ENCODE measurements at places on chromosomes 2 and 18.

DNA sequence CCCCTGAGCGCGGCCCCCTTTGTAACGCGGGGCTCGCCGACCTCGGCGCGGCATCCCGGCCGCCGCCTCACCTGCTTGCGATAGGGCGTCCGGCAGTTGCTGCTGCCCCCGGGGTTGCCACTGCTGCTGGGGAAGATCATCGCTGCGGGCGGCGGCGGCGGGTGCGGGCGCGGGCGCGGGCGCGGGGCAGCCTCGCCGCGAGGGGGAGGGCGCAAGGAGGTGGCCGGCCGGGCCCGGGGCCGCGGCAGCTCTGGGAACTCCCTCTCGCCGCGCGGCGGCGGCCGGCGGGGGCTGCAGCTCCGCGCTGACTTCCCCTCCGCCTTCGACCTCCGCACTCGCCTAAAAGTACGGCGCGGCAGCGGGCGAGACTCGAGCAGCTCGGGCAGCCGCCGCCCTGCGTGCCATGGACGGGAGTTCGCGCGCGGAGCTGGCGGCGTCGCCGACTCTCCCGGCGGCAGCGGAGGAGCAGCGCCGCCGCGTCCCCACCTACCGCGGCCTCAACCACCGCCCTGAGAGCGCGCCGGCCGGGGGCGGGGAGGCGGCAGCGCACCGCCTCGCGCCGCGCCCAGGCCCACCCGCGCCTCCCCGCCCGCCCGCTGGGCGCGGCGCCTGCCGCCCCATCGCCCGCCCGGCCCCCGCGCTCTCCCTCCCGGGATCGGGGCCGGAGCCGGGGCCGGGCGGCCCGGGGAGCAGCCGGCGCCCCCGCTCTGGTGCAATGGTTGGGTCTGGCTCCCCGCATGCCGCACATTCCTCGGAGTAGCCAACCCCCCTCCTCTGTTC, 86.0 kb downstream of the RBMS1 start:
- no peak for DNase-seq

- DNase-seq: no peak
These were observed 240.8 kb upstream of the RGPD4 start for GRCh38 chr2:107585851-107586250.

DNA sequence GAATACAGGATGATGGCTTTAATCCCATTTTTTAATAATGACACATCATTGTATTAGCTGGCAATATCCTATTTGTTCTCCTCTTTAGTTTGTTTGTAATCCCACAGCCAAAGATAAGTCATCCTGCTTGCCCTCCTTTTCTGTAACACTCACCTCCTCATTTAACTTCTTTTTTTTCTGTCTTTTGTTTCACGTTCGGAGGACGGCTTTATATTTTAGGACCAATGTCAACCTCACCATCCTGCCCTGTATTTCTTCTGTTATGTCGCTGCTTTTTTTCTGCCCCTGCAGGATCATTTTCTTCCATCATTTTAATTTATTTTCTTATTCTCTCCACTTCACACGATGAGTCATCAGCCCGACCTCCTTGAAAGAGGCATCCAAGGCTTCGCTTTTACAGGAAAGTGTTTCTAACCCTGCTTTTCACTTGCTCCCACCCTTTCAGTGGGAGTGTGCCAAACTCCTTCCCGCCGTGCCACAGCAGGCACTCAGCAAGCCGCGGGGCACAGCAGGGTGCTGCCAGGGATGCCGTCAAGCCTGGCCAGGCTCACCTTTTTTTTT, 11.4 kb downstream of the RAB31 start:
- DNase-seq: peak; percentile 4

- DNase-seq: no peak
These were observed 237.5 kb downstream of the GLI2 start for GRCh38 chr2:120973196-120973595.

DNA sequence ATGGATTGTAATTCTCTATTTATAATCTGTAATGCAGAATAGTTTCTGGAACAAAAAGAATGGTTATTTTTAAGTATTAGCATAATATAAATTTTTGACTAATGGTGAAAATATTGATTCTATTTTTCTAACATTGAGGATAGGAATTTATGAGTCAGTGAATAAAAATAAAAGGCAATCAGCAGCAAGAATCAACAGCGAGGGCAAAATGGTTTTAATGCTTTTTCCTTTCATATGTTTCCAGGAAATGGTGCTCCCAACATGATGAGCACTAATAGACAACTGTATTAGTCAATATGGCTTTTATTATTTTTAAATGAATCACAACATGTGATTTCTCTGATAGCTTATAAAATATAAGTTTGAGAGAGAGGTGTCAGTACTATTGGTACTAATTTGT, 90.7 kb upstream of the TFPI start:
- no peak for DNase-seq

Measured in hypothalamus (tissue), 51 donors.